ENCODE measurements at places on chromosomes 2 and 18.
A peak's percentile ranks its signal among the peaks of the same experiment; 100 is the strongest.

DNA sequence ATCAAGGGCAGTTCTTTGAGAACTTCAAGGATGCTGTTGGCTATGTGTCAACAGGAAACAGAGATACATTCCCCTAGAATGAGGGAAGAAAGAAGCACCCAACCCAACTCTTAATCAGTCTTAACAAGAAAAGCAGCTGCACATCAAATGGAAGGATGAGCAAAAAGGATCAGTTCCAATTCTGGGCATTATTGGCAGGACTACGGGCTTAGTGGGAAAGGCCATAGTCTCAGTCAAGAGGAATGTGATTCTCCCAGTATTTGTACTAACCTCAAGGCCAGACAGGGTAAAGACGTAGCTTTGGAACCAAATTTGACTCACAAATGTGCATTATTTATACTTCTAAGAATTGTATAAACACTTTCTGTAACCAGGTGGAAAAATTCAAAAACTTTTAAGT, 18.2 kb downstream of the BMP10 start:
- DNase-seq, result no peak

GRCh38 chr2:2244508-2244907, 86.6 kb downstream of the MYT1L start:
- DNase-seq, result no peak

DNA sequence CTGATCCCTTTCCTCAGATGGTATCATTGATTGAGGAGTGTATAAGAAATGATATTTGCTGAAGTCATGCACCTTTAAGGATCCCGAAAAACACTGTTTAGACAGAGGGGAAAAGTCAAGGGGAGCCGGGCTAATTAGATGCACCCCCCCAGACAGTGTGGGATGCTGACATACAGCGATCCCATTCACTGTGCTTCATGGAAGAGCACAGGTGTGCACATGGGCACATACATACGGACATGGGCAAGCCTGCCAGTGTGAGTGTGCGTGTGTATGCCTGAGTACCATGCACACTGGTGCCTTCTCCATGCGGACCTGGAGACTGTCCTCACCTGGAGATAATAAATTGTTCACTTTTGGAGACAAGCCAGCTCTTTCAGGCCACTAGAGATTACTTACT, 22.6 kb downstream of the MEIS1 start:
- DNase-seq, result no peak

DNA sequence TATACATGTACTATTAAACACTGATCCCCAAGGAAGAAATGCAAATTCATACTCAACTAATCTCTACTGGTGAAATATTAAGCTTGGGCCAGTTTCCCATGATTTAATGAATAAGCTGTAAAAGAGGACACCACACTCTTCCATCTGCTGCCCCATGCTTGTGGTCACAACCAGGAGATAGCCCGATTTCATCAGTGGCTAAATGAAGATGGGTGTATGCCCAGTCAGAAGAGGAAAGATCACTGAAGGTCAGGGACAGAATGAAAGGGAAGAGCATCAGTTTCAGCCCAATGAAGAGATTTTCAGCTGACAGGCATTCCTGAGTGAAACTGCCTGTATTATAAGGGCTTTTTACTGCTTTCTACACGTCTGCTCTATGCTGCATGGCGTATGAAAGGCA, 103.5 kb downstream of the KCNS3 start:
- DNase-seq, result no peak

DNA sequence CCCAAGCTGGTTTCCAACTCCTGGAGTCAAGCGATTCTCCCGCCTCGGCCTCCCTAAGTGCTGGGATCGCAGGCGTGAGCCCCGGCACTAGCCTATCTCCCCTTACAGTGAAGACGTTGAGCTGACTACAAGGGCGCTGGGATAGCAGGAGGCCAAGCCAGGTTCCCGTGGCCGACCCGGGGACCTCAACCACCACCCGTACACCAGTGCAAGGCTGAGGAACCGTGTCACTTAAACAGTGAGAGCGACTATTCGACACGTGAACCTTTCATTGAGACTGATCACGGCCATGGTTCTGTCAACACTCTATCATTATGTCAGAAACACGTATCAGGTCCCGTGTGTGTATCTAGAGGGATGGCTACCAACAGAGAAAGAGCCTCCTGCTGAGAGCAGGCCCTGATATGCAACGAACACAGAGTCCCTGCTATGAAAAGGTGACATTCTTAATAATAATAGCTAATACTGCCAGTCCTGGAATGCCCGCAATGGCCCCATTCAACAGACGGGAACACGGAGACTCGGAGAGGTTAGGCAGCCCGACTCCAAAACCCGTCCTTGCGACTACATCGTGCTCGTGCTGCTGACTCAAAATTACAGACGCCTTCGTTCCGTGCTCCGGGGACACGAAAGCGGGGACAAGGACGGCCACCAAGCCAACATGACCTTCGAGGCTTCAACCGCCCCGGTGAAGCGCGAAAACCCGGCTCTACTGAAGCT, 833 bp downstream of the AFG3L2 start:
- no peak for DNase-seq

- DNase-seq, result no peak
Measured at GRCh38 chr2:111710085-111710484, 173.9 kb downstream of the ANAPC1 start.

GRCh38 chr2:239300871-239301735, 99.7 kb downstream of the HDAC4 start:
- DNase-seq, result no peak

DNA sequence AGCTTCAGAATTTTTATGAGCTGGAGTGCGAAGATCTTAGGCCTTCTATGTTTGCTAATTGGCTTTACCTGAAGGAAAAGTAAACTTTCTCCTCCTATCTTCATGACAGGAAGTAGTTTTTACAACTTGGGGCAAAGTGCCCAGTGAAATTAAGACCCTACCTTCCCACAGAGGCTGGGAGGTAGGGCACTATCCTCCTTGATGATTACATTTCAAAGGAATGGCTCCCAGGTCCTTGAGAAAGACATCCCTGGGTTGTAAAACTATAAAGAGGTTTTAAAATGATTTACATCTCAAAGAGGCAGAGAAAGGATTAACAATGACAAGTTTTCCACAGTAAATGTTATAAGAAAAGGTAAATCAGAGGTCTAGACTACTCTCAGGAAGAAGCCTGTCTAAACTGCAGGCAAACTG, 155.8 kb downstream of the CDH7 start:
- no peak for DNase-seq

DNA sequence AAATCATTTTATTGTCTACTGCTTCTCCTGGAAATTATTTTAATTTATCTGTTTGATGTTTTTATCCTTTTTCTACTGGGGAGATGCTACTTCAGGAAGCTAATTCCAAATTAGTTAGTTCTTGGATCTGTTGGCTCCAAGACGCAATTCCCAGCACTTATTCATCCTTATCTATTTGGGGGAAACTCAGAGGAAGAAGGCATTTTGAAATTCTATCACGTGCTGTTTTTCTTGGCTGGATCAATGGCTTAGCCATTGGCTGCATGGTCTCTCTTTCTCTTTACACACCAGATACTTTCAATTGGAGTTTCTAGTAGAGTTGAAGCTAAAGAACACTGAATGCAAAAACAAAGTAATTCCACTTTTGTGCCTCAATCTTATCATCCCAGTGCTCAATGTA, 98.3 kb downstream of the RAPGEF4 start:
- DNase-seq, result no peak

DNA sequence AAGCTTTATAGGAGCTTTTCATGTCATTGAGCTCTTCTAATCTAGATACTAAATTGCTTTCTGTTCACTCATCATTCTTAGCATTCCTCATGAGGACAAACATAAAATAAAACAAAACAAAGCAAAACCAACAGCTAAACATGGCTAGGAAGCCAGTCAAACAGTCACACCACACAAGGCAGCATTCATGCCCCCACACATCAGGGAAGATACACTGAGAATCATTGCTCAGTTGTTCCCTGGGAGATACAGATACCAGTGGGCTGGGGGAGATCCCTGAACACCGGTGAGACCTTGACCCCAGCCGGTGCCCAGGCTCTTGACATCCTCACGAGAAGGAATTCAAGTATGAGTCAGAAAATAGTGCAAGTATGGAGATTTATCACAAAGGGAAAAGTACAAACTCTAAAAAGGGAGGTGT, 177.9 kb upstream of the ARL4C start:
- DNase-seq, result no peak

DNA sequence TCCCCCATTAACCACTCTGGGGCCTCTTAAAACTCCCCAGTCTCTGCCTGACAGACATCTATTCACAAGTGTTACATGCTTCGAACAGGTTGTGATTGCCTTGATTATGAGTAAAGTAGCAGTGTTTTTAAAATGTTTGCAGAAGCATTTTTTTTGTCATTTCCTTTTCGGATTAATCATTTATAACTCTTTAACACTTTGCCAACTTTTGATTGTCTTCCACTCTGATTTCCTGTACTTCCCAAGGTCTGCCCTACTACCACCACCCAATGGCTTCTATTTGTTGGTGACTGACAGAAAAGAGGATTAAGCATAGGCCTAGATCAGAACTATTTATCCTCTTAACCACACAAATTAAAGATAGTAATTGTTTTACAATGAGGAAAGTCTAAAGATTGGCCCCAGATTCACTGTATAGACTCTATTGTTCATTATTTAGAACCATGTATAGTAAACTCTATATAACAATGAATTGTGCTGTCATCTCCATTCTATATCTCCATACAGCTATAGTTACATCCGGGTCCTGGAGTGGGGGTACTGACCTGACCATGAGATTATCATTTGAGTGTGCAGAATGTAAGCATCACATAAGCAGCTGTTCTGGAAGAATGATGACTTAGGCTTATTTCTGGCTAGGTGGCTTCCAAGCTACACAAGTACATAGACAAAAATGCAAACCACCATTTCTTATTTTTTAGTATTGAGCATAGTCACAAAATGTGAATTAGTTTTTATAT, 110.3 kb upstream of the RBMS1 start:
- no peak for DNase-seq

GRCh38 chr2:224793946-224794345, 77.8 kb upstream of the CCDC195 start:
- DNase-seq, result no peak

DNA sequence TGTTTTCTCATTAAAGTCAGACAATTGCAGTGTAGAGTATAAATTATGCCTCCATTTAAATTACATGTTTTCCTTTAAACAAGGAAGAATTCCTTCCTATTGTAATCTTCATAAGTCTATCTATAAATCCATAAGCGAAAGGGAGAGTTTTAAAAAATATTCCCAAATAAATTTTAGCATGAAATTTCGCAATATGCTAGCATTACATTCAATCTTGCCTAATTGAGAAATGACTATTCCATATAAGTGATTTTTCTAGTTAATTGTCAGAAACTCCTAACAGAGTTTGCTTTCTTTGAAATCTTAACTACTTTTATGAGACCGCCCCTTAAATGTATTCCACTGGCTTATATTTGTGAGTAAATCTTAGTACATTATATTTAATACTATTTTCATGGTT, 133.1 kb upstream of the CRIM1 start:
- DNase-seq, result no peak

- DNase-seq, result no peak
Measured at GRCh38 chr2:31812051-31812798, 198.6 kb downstream of the MEMO1 start.

GRCh38 chr2:128473175-128474035, 154.7 kb upstream of the HS6ST1 start:
- no peak for DNase-seq

- no peak for DNase-seq
Measured at GRCh38 chr18:48580066-48580465, 41.2 kb downstream of the CTIF start.

DNA sequence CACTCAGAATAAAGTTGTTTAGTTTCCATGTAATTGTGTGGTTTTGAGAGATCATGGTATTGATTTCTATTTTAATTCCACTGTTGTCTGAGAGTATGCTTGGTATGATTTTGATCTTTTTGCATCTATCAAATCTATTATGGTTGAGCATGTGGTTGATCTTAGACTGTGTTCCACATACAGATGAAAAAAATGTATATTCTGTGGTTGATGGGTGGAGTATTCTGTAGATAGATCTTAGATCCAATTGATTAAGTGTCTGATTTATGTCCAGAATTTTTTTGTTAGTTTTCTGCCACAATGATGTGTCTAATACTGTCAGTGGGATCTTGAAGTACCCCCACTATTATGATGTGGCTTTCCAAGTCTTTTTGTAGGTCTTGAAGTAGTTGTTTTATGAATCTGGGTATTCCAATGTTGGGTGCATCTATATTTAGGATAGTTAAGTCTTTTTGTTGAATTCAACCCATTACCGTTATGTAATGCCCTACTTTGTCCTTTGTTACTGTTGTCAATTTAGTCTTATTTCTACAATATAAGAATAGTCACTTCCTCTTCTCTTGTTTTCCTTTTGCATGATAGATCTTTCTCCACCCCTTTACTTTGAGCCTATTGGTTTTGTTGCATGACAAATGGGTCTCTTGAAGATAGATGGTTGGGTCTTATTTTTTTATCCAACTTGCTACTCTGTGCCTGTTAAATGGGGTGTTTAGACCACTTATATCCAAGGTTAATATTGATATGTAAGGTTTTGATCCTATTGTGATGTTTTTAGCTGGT, 101.8 kb downstream of the TRABD2A start:
- DNase-seq, result no peak

- DNase-seq, result no peak
Measured at GRCh38 chr2:138277062-138277461, 224.5 kb upstream of the SPOPL start.

- DNase-seq, result no peak
Measured at GRCh38 chr2:98405301-98405700, 39.4 kb upstream of the INPP4A start.

GRCh38 chr2:160564591-160564990, 71.0 kb upstream of the RBMS1 start:
- DNase-seq, result no peak

DNA sequence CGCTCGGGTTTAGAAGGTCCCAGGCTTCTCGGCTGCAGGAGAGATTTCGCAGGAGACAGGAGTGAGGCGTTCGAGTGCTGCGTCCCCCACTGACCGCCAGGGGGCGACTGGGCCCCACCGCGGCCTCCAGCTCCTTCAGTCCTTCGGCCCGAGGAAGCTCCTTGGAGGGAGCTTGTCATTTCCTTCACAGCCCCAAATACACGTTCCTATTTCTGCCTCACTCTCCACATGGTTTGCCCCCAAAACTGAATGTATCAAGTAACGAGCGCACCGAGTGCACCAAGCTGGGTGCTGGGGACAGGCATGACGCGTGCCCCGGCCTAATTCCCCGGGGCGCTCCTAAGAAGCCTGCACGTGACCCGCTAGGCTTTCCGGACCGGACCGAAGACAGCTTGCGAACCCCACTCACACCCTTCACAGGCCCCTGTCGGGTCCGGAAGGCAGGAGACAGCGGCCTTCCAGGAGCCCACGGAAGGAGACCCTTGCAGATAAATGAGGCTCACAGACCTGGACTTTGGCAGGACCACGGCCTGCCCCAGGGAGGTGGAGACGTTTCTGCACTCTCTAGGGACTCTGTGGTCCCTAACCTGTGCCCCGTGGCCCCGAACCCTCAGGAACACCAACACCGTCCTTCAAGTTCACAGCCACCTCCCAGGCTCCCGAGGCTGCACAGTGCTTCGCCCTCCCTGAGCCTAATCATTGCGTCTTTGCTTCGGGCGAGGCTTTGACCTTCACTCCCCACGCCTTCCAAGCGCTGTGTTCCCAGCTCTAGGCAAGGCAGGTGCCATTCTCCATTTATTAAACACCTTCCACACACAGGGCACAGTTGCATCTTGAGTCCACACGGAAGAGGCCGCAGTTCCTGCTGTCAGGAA, 13.0 kb upstream of the FAHD2A start:
- DNase-seq, result peak; percentile 15

GRCh38 chr2:205764270-205764746, 82.0 kb downstream of the NRP2 start:
- DNase-seq, result no peak

GRCh38 chr2:71358931-71359671, 27.5 kb downstream of the ZNF638 start:
- no peak for DNase-seq

Measured in stimulated activated CD8-positive, alpha-beta memory T cell treated with anti-CD3 and anti-CD28 coated beads, Interleukin-2, amount 100 ng/mL, for 1 hour (primary cell).